ENCODE measurements at places on chromosomes 1 and 21.

DNA sequence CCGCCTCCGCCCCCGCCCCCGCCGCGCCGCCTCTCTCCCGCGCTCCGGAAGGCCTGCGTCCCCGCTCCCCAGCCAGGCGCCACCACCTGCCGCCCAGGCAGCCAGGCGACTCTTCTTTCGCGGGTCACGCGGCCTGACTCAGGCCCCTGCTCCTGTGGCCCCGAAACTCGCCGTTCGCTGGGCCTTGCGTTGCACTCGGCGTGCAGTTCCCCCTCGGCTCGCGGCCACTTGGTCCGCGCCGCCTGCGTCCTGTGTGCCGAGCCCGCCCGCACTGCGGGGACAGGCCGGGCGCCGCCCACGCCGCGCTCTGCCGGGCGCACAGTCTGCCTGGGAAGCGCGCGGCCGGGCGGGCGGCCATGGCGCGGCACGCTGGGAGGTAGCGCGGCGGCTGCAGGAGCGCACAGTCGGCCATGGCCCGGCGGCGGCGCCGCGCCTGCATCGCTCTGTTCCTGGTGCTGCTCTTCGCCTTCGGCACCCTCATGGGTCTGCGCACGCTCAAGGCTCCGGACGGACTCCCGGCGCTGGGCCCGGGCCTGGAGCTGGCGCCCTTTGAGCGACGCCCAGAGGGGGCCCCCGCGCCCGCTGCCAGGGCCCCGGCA lies at the start of gene MANEAL:
Gene MANEAL, plus strand, starts transcription at position 75 of the 599 bp plus-strand sequence. Its CDS starts 336 bp downstream, at position 411.
- no peak for DNase-seq

DNA sequence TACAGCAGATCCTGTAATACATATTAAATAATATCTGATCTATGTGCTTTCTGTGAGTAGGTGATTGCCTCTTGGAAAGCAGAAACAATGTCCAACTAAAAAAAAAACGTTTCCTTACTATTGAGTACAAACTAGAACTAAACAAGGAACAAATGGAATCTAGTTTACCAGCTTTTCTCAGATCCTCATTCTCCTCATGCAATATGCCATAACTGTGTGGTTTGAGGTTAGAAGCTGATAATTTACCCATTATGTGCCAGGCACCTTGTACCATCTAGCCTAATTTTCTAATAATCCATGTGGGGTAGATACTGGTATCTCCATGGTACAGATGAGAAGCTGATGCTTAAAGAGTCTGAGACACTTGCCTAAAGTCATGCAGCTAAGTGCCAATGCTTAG lies 154.7 kb downstream of the PTGER3 start:
- DNase-seq: no peak

- DNase-seq: no peak
These were observed 243.1 kb upstream of the CXADR start for GRCh38 chr21:17269760-17270159.

DNA sequence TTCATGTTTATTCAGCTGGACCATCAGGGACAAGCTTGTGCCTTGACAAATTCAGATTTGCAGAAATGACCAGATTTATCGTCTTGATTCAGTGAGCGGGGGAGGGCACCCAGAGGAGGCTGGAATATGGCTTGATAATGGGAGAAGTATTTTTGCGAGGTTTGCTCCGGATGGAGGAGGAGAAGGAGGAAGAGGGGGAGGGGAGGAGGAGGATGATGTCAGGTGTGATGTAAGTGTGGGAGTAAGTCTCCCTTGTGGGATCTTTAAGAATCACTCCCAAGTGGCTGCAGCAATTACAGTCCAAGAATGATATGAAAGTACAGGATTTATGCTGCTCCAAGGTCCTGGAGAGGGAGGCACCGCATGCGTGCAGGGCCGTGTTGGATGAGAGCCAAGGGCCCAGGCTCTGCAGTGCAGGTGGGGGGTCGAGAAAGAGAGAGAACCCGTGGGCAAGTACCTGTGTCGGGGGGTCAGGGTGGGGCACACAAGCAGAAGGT lies 5.6 kb upstream of the ZNF496 start:
- DNase-seq: no peak

DNA sequence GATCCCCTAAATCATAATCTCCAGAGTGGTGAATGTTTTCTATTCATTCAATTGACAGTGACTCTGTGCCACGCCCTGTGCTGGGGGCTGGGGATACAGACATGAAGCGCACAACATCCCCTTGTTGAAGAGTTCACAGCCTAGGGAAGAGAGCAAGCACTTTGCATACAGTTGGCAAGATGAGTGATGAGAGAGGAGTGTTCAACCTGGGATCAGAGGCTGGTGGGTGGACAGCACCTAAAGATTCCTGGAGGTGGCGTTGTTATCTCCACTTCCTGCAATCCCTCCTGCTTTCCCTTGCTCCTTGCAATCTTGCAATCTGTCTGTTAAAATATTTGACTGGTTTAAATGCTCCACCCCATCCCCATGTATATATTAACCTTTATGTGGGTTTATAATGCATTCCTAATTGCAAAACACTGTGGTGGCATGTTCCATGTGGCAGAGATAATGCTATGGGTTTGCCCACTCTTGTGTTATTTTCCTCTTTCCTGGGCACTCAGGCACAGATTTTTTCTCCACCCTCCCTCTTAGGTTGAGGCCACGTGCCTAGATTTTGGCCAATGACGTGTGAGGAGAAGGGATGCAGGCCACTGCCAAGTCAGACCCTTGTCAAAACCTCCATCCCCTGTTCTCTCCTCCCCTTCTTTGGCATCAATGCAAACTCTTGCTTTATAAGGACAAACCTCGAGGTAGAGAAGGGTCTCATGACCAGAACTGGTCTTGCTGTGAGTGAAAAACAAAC lies 36.2 kb upstream of the GADD45A start:
- DNase-seq: no peak

DNA sequence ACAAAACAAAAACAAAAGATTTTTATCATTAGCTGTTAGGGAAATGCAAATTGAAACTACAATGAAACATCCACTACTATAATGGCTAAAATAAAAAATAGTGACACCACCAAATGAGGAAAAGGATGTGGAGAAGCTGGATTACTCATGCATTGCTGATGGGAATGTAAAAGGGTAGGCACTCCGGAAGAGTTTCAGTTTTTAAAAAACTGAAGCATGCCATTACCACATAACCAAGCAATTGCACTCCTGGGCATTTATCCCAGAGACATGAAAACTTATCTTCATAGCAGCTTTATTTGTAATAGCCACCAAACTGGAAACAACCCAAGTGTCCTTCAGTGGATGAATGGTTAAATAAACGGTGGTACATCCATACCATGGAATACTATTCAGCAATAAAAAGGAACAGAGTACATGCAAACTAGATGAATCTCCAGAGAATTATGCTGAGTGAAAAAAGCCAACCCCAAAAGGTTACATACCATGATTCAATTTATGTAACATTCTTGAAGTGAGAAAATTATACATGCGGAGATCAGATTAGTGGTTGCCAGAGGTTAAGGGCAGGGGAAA lies 14.5 kb upstream of the CFAP298 start:
- no peak for DNase-seq

DNA sequence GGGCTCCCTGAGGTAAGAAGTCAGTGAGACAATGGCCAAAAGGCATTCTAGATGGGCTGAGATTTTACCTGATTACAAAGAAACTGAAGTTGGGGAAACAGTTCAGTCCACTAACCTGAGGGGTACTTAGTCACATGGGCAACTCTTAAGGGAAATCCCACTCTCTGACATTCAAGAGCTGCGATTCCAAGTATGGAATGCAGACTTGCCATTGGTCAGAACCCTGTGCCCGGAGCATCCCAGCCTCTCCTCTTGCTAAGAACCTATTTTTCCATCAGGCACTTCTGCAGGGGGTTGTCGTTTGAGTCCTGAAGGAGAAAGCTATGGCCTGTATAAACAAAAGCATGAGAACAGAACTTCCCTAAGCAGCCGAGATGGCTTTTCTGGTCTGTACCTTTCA lies 434.9 kb upstream of the DAB1 start:
- DNase-seq: no peak

GRCh38 chr1:31880957-31881687 lies 57.0 kb downstream of the PTP4A2 start:
- DNase-seq: no peak

- DNase-seq: no peak
These were observed 21.8 kb downstream of the RC3H1 start for GRCh38 chr1:174000371-174000770.

DNA sequence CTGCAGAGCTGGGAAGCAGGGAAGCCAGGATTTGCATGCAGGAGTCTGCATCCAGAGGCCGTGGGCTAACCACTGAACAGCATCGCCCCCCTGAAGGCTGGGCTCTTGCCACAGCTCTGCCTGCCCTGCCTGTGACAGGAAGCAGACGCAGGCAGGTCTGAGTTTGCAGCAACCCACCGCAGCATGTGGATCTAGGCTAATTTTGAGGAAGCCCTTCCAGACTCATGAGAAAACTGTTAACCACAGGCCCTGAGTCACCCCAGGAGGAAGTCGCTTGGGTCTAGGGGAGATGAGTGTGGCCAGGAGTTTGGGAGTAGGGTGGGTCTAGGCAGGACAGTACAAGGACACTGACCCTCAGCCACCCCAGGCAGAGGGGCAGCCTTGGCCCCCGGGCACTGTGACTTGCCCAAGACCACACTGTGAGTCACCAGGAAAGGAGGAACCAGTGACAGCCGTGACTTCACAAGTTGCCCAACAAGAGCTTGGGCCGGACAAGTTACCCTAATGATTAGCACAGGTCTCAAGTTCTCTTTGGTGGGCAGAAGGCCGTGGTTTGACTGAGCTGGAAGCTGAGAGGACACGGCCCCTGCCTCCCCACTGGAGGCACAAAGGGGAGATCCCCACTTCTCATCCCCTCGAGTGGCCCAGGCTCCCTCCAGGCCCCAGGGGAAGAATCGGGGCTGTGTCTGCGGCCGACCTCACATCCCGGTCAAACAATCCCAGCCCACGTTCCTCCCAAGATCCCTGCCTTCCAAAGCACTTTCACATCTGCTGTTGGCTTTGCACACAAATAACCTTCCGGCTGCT lies 826 bp downstream of the LAPTM5 start:
- DNase-seq: no peak

DNA sequence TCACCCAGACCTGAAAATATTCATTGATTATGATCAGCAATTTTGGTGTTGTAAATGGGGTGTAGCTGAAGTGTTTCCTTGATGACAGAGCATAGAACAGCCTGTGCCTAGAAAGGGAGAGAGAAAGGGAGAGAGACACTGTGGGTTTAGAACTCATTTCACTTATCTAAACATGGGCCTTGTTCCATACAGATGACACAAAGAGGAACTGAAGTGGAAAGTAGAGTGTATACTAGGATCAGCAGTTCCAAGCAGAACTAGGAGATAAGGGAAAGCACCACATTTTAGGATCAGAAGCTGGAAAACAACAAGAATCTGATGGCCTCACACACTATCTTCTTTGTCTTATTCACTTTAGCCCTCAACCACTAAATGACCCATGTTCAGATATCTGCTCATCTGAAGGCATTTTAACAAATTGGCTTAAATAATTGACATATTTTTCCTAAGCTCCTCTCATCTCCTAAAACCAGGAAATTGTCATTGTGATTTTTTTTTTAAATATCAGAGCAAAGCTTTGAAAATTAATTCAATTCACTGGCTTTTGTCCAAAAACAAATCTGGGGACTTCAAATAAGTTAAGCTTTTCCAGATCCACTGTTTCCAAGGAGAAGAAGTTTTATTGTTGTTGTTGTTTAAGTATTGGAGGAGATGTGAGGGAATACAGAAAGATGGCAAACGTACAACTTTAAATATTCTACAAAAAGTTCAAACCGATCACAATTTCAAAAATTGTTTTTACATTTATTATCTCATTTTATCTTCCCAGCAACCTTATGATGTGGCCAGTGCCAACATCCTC lies 103.8 kb downstream of the LYPLAL1 start:
- no peak for DNase-seq

DNA sequence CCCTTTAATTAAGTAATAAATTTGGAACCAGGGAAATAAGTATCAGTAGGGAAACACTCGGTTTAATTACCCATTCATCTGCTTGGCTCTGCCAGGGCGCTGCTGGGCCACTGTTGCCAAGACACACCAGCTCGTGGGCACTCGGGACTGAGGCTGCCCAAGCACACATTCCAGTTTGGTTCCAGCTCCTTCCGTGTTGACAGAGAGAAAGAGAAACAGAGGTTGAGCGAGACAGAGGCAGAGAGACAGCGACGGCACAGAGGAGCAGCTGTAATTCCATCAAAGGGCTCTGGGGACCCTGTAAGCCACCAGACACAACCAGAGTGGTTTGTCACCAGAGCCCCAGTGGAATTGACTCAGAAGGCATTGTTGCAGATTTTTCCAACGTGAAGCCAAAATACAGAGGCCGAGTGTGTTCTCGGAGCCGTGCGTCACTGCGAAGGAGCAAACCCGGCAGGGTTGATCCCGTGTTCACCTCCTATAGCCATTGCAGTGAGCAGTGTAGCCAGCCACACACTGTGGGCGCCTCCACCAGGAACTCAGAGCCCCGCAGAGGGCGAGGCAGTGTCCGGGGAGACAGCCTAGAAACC lies 33.5 kb downstream of the SYF2 start:
- DNase-seq: no peak

DNA sequence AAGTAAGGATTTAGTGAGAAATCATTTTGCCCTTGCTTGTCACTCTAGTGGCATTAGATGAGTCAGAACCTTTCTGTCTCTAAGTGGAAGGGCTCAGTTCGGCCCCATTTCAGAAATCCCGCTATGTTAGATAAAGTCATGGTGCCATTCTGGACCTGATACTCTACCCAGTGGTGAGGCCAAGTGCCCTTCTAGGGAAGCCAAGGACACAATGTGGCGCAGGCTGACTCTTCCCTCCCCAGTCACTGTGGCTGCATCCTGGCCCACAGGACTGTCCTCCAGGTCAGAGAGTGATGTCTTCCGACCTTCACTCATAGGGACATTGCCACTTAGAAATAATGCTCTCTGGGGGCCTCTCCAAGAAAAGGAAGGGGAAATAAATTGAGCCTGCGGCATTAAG lies 48.3 kb upstream of the MTR start:
- no peak for DNase-seq

DNA sequence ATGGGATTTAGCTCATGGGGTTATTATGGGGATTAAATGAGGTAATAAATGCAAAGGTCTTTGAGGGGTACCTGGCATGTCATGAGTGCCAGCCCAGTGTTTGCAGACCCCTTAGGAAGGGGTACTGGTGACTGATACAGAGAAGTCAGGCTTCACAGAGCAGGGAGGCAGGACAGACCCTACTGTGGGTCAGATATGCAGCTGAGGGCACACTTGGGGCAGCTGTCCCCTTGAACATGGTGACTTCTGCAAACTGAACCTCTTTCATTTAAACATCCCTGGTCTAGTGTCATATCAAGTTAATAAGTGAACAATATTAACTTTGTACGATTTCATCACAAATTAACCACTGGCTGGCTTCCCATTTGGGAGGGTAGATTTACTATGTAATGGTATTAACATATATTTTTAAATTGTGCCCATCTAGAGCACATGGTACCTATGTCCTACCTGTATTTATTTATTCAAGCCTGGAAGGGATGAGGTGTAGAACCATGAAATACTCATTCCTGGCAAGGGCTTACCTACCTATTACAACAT lies 25.9 kb downstream of the STPG1 start:
- no peak for DNase-seq

- DNase-seq: no peak
These were observed 53.2 kb downstream of the RAB3GAP2 start for GRCh38 chr1:220219136-220219442.
